ENCODE measurements at places on chromosomes 2 and 18.

- no peak for DNase-seq
These were observed 197.8 kb downstream of the RDH14 start for GRCh38 chr2:18362696-18363095.

DNA sequence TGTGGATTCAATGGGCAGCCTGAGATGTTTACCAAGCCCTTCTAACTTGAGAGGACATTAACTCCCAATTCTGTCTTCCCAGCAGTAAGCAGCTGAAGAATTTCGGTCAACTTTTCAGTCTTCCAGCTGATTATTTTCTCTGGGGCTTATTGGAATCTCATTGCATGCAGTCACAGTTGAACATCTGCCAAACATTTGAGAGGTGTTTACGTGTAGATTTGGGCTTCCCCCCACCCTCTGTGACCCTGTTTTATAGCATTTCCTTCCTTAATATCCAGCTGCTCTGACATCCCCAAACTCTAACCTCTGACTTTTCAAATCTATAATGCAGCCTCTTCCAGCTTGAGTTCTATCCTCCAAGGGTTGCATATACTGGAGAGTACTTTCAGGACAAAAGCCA is 16.5 kb upstream of the VIT start:
- no peak for DNase-seq

GRCh38 chr2:162581959-162582798 is 238.2 kb downstream of the GCA start:
- no peak for DNase-seq

DNA sequence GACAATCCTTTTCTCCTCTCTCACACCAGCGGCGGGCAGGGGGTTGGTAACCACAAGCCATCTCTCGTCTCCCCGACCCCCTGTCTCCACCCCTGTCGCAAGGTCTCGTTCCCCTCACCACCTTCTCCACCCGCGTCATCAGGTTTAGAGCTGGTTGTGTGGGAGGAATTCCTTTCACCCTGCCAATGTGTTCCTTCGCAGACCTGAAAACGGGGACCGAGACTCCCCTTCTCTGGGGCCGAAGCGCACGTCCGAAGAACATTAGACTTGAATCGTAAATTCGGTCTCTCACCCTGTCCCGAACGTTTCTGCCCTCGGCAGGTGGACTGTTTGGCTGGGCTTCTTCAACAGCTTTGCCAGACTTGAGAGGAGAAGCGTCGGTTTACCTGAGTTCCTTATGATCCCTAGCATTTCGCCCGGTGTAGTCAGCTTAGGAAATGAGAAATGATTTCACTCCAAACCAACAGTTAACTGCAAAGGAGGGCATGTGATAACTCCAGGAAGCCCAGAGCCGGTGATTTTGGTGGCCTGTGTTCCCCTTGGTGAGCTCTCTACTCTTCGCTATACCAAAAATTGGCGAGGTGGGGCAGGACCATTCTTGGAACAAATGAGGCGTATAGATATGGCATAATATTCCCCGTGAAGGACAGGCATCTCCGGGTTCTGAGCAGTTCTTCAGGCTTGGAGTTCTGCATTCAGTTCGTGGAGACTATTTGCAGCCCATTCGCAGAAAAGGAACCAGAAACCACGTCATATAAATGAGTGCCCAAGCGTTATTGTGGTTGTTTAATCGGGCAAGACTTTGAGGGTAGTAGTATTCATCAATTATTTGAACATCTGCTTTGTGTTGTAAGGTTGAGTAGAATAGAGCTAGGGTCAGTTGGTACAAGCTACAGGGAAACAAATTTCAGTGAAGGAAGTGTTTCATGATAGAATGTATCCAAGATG is 694 bp downstream of the CFAP36 start:
- no peak for DNase-seq

DNA sequence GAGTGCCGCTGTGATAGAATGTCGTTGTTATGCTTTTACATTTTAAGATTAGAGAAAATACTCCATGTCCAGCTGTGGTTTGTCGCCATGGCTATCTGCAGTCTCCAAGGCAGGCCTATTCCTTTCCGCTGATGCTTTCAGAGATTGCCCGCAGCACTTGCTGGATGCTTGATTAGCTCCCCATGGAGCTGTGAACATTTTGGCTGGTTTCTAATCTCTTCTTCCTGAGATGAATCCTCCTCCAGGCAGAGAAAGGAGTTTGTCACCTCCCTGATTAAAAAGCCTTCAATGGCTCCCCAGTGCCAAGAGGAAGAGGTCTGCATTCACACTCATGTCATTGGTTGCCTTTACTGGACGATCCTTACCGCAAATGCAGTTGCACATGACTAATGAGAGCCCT is 32.6 kb upstream of the LPIN1 start:
- no peak for DNase-seq

DNA sequence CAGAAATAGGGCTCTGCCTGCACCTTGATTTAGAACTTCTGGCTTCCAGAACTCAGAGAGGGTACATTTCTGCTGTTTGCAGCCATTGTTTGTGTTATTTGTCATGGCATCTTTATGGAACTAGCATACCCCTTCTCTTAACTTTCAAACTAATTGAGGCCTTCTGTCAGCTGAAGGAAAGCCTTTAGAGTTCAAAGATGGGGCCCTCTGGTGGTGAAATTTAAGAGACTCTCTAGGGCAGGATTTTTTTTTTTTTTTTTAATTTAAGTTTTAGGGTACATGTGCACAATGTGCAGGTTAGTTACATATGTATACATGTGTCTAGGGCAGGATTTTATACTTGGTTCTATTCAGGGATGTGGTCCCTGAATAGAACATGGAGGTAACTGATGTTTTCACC is 260.6 kb upstream of the LINC00305 start:
- DNase-seq, result no peak

GRCh38 chr2:69888451-69888850 is 5.3 kb upstream of the SNRNP27 start:
- no peak for DNase-seq

DNA sequence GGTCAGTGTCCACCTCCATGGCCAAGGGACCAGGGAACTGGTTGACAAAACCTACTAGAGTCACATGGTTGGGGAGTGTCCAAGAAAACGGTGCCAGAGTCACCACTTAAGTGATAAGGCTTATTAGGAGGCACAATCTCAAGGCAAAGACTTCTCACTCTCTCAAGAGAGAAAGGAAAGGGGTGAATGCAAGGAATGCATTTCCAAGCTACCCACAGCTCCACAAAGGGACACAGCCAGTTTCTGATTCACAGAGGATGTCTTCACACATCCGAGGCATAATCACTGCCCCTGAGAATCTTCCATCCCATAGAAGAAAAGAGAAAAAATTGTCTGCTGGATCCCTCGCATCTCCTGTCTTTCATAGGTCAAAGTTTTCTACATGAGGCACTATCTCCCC is 269.3 kb downstream of the TNS1 start:
- DNase-seq, result no peak

DNA sequence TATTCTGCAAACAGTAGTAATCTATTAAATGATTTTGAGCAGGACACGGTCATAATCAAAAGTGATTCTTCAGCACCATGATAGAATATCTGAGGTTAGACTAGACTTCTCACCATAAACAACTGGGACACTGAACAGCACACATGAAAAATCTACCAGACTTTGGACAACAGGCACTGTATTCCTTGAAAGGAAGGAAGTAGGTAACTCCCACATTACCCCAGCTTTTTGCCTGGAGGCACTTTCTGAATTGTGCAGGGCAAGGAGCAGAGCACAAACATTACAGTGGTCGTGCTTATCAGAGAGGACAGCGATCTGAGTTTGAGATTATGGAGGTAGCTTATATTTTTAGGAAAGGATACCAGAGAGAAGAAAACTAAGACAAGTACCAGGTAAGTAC is 25.3 kb upstream of the IL1RL1 start:
- no peak for DNase-seq

GRCh38 chr2:127419448-127420038 is 1.3 kb downstream of the PROC start:
- no peak for DNase-seq

DNA sequence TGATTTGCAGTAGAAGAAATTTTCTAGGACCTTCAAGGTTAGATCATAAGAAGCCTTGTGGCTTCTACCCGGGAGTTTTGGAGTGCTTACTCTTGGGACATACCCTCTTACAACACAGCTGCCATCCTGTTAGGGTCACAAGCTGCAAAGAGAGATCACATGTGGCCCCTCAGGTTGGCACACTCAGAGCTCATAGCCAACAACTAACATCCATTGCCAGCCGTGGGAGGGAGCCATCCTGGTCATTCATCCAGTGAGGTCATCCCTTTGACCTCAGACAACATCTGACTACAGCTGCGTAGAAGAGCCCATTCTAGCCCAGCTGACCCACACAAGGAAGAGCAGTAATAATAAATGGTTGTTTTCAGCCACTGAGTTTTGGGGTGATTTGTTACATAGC is 76.9 kb upstream of the NABP1 start:
- no peak for DNase-seq

- DNase-seq, result no peak
These were observed 505.6 kb upstream of the SLC8A1 start for GRCh38 chr2:40957508-40957907.

GRCh38 chr2:64844087-64844486 is 145.1 kb upstream of the SLC1A4 start:
- DNase-seq, result no peak

DNA sequence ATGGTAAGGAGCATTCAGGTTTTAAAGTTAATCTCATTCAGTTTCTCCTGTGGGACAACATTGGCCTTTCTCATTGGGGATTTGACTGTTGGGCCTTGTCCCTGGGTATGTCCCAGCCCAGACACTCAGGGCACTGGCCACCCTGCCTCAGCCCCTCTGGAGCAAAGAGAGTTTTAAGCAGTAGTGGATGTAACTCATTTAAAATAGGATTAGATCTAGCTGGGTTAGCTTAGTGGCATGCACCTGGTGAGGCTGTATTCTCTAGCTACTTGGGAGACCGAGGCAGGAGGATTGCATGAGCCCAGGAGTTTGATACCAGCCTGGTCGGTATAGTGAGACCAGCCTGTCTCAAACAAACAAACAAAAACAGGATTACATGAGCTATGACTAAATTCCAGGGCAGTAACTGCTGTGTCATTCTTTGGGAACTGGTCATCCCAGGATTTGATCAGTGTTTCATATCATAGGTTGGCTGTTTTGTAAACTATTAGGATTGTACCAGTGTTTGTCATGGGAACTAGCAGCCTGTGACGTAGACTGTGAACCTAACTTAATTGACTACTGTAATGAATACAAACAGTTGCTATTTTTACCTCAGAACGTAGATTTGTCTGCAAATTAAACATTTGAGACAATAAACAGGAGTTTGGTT is 12.5 kb downstream of the INPP4A start:
- DNase-seq, result no peak

DNA sequence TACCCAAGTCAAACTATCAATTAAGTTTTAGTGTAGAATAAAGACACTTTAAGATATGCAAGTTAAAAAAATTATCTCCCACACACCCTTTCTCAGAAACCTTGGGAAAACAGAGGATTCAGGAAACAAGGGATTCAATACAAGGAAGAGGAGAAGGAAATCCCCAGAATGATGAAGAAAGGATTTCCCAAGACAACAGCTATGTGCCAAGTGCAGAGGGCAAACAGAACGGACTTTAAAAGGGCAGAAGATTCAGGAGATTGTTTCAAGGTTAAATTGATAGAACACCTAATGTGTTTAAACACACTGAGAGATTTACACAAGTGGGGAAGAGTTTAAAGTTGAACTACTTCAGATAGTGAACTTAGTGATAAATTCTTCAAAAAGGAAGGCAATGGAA is 71.5 kb upstream of the EPAS1 start:
- no peak for DNase-seq

DNA sequence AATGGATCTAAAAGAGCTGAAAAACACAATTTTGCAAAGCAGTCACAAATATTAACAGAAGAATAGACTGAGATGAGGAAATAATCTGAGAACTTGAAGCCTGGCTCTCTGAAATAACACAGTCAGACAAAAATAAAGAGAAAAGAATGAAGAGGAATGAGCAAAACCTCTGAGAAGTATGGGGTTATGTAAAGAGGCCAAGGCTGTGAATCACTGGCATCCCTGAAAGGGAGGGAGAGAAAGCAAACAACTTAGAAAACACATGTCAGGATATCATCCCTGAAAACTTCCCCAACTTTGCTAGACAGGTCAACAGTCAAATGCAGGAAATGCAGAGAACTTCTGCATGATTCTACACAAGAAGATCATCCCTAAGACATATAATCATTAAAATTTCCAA is 73.5 kb upstream of the LHCGR start:
- DNase-seq, result no peak

GRCh38 chr2:25025229-25026007 is 16.5 kb upstream of the EFR3B start:
- DNase-seq, result no peak

GRCh38 chr18:8776013-8776943 is 70.9 kb downstream of the MTCL1 start:
- DNase-seq, result peak; percentile 83

GRCh38 chr2:83594241-83595120 is 864.6 kb downstream of the SUCLG1 start:
- no peak for DNase-seq

DNA sequence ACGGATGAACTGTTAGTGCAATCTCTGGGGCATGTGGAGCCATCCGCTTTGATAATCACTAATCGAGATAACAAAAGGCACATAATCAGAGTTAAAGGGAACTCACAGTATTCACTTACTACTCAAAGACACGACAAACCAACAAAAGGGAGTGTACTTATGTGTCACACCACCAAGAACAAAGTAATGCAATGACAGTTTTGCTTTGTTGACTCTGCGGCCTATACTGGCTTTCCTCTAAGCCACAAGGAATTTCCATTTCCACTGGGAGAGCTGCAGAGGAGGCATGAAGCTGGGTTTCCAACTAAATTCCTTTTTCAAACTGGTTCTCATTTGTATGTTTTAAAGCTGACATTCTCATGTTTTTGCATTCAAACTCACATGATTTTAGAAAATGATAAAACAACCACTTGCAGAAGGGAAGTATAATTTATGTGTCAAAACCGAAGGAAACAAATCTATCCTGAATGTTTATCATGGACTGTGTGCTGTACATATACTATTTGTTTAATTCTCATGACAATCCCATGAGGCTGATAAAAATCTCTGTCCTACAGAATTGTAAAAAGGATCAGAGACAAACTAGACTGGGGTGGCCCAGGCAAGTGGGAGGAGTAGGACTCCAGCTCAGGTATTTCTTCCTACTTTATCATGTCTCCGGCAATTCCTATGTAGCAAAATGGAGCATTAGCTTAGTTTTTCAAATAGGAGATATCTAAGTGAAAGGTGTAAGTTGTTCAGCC is 149.6 kb upstream of the SMAD7 start:
- no peak for DNase-seq

- no peak for DNase-seq
These were observed 278.6 kb upstream of the KLHL14 start for GRCh38 chr18:33051407-33051806.

DNA sequence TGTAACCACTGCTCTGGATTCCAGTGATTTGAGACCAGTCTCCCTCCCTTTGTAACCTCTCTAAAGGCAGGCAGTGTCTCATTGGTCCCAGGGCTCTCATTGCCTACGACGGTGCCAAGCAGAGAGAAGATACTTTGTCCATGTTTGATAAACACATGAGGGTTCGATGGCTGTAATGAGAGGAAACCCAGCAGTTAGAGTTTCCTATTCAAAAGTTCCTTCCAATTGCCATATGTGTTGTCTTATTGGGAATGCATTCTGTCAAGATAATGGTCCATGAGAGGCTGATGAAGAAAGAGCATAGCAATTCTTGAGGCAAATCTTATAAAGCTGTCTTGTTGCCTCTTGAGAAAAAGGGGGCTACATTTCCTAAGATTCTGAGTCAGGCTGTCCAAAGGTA is 292.5 kb downstream of the LRRTM1 start:
- DNase-seq, result no peak
